Renal pelvis (tissue), 12 donors: ENCODE measurements at places on chromosomes 5 and 9. TPM values are rescaled to one million over a fixed set of nuclear protein-coding genes. Genes with fewer than 3 reads are reported as not detected.

DNA sequence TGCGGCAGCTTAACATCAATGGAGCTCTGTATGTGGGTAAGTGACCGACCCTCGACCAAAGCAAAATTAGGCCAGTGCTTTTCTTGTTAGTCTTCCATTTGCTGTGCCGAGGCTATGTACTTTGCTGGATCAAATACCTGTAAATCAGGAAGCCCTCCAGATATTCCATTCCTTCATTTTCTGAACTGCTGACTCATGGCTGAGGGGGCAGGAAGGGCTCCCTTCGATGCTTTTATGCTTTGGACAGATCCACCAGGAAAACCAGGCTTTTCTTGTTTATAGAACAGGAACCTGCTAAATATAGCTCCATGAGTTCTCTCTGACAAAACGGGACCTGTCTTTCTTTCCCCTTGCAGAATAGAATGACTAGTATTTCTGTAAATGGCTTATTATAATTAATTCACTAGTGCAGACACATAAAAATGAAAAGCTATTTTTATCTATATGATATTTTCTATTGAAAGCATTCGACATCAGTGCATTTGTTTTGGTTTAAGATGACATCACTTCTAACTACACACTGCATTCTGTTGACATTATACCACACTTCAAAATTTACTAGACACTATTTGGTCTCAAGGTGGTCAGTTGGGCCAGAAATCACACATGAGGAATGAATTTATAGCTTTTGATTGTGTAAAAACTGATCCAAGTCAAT lies 93.3 kb downstream of the LIFR start:
- no peak for DNase-seq

- no peak for DNase-seq
These were observed 4.1 kb downstream of the BICD2 start for GRCh38 chr9:92760494-92760893.

GRCh38 chr5:169114466-169115065 lies 186.4 kb downstream of the SLIT3 start:
- no peak for DNase-seq

DNA sequence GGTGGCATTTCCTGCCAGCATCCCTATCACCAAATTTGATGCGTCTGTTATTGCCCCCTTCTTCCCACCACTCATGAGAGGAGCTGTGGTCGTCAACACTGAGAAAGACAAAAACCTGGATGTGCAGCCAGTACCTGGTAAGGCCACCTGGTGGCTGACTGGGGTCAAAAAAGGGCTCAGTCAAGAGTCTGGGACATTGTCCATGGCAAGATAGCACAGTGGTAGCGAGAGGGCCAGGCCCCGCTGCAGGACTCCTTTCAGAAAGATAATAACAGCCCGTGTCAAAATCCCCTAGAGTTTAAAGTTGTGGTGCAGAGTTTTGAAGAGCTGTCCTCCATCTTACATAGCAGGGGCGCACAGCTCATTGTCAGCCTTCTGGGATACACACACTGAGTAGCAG lies 40.8 kb downstream of the CSF1R start:
- DNase-seq, result no peak

DNA sequence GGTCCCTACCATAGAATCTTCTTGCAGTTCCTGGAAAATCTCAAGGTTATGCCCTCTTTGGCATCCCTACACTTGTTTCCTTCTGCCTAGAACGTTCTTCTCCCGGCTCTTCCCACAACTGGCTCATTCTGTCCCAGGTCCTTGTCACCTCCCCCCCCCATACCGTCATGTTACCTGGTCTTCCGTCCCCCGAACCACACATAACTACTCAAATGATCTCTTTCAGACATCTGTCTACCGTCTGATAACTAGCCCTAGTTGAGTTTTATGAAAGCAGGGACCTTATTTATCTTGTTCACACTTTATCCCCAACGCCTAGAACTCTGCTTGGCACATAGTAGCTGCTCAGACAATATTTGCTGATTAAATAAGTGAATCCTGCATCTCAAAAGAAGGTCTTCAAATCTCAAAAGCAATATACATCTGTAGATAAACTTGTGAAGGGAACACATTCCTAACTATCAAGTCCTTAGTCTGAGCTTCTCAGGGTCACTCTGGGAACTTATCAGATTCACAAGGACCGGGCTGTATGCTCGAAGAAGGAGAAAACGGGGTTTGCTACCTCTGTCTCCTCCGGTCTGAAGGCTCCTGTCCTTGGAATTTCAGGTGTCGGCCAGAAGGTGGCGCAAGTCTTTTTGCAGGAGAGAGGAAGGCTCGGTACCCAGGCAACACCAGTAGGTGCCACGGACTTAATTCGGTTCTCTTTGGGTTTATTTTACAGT lies 30.0 kb downstream of the LCP2 start:
- DNase-seq, result peak; percentile 66

DNA sequence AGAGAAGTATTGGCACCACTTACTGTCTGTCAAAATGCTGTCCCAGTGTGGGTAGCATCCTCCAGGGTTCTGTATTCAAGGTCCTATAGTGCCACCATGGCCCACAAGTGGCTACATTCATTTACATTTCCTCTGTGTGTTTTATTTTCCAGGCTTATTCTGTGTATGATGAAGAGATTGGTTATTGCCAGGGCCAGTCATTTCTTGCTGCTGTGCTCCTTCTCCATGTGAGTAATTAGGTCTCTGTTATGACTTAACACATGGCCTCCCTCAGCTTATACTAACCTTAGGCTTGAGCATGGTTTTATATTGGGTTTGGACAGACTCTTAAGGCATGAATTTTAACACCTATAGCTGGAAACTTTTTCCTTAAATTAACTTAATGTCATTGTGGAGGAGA lies 36.7 kb downstream of the GPR21 start:
- no peak for DNase-seq

GRCh38 chr5:179171816-179172745 lies 111.9 kb downstream of the ZNF354C start:
- no peak for DNase-seq

DNA sequence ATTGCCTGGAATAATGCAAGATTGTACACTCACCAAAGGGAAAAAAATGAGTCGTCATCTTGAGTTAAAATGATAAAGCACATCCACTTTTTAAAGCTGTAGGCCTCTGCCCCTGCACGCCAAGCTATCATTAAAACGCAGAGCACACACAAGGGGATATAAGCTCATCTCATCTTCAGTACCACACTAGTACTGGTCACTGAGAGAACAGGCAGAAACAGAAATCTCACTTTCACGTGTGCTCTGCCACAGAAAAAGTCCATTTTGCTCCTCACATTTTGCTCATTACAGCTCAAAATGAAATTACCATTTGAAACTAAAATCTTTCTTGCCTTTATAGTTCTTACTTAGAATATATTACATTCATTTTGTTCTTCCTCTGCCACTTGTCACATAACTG lies 99.2 kb upstream of the SLC30A5 start:
- no peak for DNase-seq

GRCh38 chr5:1760231-1760630 lies 39.4 kb downstream of the MRPL36 start:
- no peak for DNase-seq

- DNase-seq, result no peak
These were observed 950.7 kb upstream of the TYRP1 start for GRCh38 chr9:11742471-11742870.

DNA sequence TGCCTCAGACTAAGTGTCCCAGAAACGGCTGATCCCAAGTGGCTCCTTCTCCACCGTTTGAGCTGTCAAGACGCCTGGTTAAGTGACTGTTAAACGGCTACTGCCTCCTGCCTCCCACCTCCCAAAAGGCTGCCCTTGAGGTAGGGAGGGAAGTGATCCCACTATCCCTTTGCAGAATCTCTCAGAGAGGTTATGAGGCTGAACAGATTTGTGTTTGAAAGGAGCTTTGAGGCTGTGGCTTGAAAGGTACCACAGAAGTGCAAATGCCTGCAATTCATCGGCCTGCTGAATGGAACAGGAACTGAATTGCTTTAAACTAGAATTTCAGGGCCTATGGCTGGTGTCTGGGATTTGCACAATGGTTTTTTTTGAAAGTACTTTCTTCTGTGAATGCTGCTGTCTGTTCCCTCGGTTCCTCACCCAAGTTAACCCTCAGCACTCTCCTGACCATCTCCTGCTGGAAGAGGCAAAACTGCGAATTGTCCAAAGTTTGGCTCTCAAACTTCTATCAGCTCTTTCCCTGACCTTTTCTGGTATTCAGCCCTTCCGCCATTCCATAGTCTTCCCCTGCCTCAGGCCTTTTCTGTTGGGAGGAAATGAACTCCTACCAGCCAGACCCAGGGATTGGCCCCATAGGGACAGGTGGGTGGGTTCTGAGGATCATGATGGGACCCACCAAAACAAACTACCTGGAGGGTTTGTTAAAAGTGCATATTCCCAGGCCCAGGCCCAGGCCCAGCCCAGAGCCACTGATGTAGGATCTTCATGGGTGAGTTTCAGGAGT lies 453.3 kb downstream of the KDM4C start:
- DNase-seq, result peak; percentile 15

DNA sequence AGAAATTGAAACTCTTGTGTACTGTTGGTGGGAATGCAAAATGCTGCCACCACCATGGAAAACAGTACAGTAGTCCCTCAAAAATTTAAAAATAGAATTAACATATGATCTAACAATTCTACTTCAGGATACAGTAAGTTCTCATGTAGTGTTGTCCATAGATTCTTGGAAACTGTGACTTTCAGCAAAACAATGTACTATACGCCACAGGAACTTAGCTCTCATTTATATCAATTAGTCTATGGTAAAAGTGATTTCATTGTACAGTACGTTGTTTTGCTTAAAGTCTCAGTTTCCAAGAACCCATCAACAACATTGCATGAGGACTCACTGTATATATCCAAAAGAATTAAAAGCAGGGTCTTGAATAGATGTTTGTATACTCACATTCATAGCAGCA lies 233.5 kb upstream of the GAS1 start:
- DNase-seq, result no peak

Gene FNIP1
- 12.8 TPM for polyA plus RNA-seq

Gene GZMA
- 0.31 TPM for polyA plus RNA-seq

Gene LTC4S
- 4.1 TPM for polyA plus RNA-seq
